HFFc6 (cell line): ENCODE measurements at places on chromosomes 11 and 22.

DNA sequence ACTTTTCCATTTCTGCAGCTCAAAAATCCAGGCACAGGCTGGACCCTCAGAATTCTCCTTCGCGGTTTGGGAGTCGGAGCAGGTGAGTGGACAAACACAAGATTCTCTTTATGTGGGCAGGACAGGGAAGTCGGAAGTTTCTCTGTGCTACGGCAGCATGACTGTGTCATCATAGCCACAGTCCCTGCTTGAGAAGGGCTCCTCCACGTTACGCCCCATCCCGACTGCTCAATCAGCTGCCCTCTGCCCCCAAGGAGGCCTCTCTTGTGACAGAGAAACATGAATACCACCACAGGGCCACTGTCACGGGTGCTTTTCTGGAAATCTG lies 89.0 kb upstream of the SHISAL1 start:
- DNase-seq: no peak

DNA sequence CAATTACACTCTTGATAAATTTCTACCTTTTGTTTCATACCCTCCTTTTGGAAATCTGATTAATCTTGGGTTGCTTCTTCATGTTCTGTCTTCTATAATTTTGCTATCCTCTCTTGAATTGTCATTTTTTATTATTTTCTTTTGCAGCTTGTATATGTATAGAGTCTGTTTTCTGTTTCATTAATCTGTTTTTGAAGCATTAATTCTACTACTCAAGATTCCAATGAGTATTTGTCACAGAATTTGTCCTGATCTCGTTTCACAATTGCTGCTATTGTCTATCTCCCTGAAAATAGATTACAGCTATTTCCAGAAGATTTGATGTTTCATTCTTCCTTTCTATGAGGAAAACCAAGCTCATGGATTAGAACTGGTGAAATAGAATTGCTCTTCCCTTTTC lies 406.1 kb downstream of the DYNC2H1 start:
- DNase-seq: no peak

DNA sequence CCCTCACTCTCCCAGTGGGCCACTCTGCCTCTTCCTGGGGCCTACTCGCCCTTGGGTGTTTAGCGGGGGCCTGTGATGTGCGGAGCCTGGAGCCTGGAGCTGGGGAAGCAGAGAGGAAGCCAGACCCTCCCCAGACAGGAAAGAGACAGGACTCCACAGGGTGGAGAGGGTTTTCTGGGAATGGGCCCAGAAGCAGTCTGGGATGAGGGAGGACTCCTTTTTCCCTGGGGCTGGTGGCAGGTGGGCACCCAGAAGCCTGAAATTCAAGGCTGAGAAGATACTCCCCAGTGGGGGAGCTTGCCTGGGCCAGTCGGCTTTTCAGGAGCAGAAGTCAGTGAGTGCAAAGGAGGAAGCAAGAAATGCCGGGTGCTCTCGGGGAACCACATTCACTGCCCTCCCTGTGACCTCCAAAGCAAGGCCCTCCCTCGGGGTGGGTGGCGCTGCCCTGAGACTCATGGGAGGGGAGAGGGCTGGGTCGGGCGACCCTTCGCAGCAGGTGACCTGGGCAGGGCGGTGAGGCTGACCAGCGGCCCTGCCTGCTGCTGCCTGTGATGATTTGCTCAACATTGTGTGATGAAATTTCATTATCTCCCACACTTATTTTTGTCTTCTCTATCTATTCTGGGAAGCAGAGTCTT lies 1377.4 kb downstream of the BRD1 start:
- DNase-seq: no peak

DNA sequence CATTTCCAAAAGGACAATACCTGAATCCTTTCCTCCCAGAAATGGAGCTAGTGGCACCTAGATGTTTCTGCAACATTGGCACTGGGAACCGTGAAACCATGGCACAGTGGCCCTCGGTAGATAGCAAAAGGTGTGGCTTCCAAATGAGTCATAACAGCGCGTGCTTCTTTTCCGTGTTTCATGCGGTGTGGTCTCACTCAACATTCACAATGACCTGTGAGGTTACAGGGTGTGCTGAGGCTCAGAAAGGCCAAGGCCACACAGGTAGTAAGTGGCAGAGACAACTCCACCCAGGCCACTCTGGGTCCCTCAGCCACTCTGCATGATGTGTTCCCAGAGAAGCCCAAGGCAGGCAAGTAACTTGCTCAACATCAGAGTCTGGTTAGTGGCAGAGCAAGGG lies 67.4 kb downstream of the TP53I11 start:
- no peak for DNase-seq

- no peak for DNase-seq
Measured at GRCh38 chr22:31944700-31945442, 536 bp downstream of the YWHAH start.

DNA sequence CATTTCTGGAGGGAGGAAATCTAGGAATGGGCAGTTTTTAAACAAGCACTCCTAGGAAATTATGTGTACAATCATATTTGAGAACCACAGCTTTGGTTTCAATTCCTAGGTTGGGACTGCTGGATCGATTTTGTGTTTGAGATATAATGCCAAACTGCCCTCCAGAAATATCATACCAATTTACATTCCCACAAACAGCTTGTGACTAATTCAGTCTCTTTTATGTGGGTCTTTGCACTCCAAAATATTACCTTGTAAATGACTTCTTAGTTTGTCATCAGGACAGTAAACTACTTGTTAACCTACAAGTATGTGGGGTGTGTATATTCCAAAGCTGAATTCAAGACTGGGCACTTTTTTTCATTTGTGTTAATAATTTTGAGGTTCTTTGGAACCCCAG lies 9.8 kb upstream of the BARX2 start:
- DNase-seq: no peak

DNA sequence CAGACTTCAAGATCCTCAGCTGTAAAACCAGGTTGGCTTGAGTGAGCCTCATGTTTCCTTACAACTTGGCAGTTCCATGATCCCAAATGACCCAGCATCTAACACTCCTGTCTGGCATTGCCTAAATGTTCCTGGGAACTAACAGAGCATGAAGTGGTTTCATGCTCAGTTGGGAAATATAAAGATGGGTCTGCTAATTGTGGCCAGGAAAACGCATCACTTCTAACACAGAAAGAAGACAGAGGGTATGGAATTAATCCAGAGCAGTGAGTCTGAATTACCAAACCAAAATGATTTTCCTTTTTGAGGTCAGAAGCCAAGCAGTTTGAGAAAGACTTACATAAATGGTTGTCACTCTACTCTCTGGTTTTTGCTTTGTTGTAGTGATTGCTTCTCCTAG lies 60.5 kb upstream of the MMP13 start:
- no peak for DNase-seq

GRCh38 chr22:37179622-37180420 lies 8.2 kb downstream of the C1QTNF6 start:
- no peak for DNase-seq
